H54 (cell line): ENCODE measurements at places on chromosomes 5 and 9.

- DNase-seq: no peak
Measured at GRCh38 chr5:132411304-132412013, 41.9 kb downstream of the SLC22A5 start.

GRCh38 chr5:173029499-173029921, 26.6 kb upstream of the CREBRF start:
- DNase-seq: no peak

GRCh38 chr9:135992486-135993408, 31.6 kb upstream of the UBAC1 start:
- peak; percentile 92 for DNase-seq

DNA sequence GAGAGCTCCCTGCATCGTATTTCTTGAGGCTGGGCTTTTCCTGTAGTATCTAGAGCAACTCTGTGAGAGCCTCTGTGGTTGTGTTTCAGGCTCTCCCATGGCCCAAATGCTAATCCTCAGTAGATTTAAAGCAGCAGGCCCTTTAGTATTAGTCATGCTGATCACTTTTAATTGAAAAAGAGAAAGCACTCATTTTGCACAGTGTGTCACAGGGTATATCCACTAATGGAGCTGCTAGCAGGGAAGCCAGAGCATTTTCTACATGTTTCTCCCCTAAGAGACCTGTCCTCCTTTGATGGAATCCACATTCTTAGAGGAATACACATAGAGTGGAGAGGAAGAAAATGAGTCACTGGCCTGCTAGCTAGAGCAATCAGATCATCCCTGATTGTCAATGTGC, 348.5 kb downstream of the TMEM232 start:
- DNase-seq: no peak

GRCh38 chr5:133228316-133228715, 176.5 kb downstream of the HSPA4 start:
- DNase-seq: no peak

GRCh38 chr5:478982-479535, 36.1 kb downstream of the EXOC3 start:
- no peak for DNase-seq

GRCh38 chr5:83632874-83633273, 87.8 kb downstream of the HAPLN1 start:
- peak; percentile 17 for DNase-seq

GRCh38 chr5:168612123-168612522, 33.0 kb upstream of the PANK3 start:
- DNase-seq: no peak

DNA sequence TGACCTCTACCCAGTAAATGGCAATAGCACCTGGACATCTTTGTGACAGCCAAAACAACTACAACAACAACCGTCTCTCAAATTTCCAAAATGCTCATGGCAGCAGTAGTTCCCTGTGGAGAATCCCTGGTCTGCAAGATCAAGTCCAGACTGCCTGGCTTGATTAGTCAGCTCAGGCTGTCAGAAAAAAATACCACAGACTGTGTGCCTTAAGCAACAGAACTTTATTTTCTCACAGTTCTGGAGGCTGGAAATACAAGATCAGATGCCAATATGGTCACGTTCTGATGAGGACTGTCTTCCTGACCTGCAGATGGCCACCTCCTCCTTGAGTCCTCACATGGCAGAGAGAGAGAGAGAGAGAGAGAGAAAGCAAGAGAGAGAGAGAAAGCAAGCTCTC, 52.3 kb upstream of the MOCS2 start:
- DNase-seq: no peak

DNA sequence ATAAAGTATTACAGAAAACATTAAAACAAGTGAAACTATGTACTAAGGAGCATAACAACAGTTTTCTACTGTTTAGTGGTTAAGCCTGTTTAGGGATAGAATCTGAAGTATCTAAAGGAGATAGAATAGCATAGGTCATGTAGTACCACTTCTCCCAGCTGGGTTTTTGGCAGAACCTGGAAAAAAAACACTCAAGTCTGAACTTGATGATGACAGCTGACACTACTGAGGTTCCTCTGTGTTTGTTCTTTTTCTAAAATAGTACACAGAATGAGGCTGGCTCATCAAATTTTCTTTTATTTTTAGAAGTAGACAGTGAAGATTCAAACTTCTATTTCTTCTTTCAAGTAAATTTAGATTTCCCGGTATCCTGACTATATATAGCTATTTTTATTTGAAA, 203.8 kb upstream of the ACO1 start:
- DNase-seq: no peak

GRCh38 chr9:93576258-93577077, at the start of gene PHF2:
Gene PHF2, plus strand, starts transcription at chr9:93576584. Its CDS starts 190 bp downstream, at chr9:93576774.
- DNase-seq: peak; percentile 53

- no peak for DNase-seq
Measured at GRCh38 chr9:134217431-134218210, 53.3 kb upstream of the RNU6ATAC start.

- DNase-seq: peak; percentile 63
Measured at GRCh38 chr5:1479581-1480188, 34.4 kb upstream of the SLC6A3 start.
